ENCODE measurements at places on chromosomes 13 and 19.
A peak's percentile ranks its signal among the peaks of the same experiment; 100 is the strongest.

GRCh38 chr13:74597526-74597925 lies 463.3 kb upstream of the KLF12 start:
- no peak for DNase-seq

DNA sequence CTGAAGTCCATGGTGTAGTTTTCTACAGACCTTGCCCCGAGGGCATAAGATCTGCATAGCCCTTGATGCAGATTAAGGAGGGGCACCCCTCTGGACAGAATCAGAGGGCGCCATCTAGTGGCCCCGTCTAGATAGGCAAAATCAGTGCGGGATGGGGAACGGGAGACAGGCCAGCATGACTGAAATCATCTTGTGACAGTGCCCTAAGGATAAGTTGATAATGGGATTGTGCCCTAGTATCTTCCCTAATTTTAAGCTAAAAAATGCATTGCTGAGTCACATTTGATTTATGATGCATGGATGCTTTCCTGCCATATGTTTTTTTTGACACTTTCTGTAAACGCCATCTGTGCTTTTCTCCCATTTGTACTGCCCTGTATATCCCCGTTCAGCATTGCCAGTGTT lies 19.0 kb upstream of the GPI start:
- peak; percentile 92 for DNase-seq

DNA sequence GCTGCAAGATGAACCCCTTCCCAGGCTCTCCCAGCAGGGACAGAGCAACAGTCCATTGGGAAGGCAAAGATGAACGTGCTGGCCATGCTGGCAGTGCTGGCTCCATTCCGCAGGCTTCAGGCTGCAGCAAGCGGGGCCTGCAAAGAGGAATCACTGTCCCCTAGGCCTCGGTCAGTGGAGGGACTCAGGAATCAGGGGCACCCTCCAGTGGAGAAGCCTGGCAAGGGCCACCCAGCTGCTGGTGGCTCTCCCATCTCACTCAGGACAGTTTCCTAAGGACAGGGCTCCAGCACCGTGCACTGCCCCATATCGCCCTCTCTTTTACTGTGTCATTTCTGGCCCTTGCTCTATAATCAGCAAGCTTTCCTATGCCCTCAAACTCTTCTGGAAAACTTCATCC lies 498.6 kb downstream of the EFNB2 start:
- no peak for DNase-seq

DNA sequence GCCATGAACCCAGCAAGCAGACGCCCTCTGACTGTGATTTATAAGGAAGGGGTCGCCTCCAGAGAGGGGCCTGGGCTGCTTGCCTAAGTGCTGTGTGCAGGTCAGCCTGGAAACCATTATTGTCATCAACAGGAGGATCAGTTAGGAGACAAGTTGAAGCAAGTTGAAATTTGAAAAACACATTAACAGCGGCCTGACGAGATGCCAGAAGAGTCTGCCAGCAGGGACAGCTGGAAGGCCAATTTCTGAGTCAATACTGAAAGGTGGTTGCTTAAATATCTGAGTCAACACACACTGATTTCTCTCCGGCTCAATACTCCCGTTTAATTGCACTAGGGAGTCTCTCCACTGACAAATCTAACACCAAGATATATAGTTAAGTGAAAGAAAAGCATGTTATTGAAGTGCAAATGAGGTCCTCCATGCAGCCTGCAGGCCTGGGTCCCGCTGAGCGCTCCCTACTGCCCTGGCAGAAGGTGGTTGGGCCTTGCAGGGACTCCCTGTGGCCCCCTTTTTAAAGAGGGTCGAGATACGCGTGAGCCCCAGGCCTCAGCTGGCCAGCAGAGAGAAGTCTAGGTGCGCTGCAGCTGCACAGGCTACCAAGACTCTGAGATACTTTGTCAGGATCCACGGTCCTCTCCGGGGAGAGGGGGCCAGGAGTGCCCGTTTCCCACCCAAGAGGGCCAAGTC lies 91.1 kb downstream of the RNASEH2B start:
- peak; percentile 86 for DNase-seq

GRCh38 chr19:31064491-31064890 lies 284.7 kb downstream of the TSHZ3 start:
- DNase-seq, result no peak

- DNase-seq, result no peak
Observed at GRCh38 chr19:10796653-10797052, 39.4 kb downstream of the TMED1 start.

DNA sequence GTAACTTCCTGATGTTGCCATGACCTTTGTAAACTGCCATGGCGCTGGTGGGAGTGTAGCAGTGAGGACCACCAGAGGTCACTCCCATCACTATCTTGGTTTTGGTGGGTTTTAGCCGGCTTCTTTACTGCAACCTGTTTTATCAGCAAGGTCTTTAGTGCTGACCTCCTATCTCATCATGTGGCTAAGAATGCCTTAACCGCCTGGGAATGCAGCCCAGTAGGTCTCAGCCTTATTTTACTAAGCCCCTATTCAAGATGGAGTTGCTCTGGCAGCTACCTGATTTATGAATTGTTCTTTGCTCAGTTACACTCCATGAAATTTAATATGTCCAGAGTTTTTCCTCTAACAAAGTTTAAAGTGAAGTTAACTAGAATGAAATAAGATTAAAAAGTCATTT lies 4.6 kb upstream of the EPS15L1 start:
- no peak for DNase-seq

Data from NCI-H146 (cell line).